ENCODE measurements at places on chromosomes 3 and 15. TPM values are rescaled to one million over a fixed set of nuclear protein-coding genes. Genes with fewer than 3 reads are reported as not detected.

CERS3 gene
- not detected for total RNA-seq

WWTR1 gene
- 108 TPM for total RNA-seq

TTLL13 gene
- total RNA-seq, result not detected

TRIM42 gene
- not detected for total RNA-seq

SLC12A1 gene
- total RNA-seq, result not detected

SERINC4 gene
- not detected for total RNA-seq

ZNF662 gene
- 0.60 TPM for total RNA-seq

SPATA12 gene
- under 0.01 TPM for total RNA-seq

CCR4 gene
- under 0.01 TPM for total RNA-seq

SH3GL3 gene
- not detected for total RNA-seq

SLC27A2 gene
- total RNA-seq, result not detected

SNRPN gene
- total RNA-seq, result 147 TPM

ITIH1 gene
- not detected for total RNA-seq

SRGAP3 gene
- total RNA-seq, result 1.4 TPM

RIOX2 gene
- total RNA-seq, result 27.4 TPM

IGSF11 gene
- total RNA-seq, result 0.12 TPM

PRRT3 gene
- 1.3 TPM for total RNA-seq

SLC12A8 gene
- total RNA-seq, result 8.4 TPM

LYSMD4 gene
- 7.3 TPM for total RNA-seq

OSBPL10 gene
- total RNA-seq, result 12.9 TPM

TRPM1 gene
- total RNA-seq, result not detected

SLC28A1 gene
- not detected for total RNA-seq

ZBTB47 gene
- 44.0 TPM for total RNA-seq

FGD5 gene
- 1.3 TPM for total RNA-seq

Measured in smooth muscle cell of the coronary artery (primary cell).